Glomerular endothelial cell (primary cell): ENCODE measurements at places on chromosomes 1 and 21. TPM values are rescaled to one million over a fixed set of nuclear protein-coding genes. Genes with fewer than 3 reads are reported as not detected.

- no peak for DNase-seq
Measured at GRCh38 chr1:187999973-188000372, 1171.2 kb downstream of the PLA2G4A start.

GRCh38 chr21:44969931-44970755 lies 30.3 kb downstream of the SLX9 start:
- DNase-seq = no peak

GRCh38 chr21:45348591-45349327 lies 56.2 kb upstream of the COL18A1 start:
- no peak for DNase-seq

- no peak for DNase-seq
Measured at GRCh38 chr1:118535901-118536300, 350.9 kb upstream of the SPAG17 start.

- no peak for DNase-seq
Measured at GRCh38 chr1:41358131-41359021, 2.9 kb upstream of the FOXO6 start.

DNA sequence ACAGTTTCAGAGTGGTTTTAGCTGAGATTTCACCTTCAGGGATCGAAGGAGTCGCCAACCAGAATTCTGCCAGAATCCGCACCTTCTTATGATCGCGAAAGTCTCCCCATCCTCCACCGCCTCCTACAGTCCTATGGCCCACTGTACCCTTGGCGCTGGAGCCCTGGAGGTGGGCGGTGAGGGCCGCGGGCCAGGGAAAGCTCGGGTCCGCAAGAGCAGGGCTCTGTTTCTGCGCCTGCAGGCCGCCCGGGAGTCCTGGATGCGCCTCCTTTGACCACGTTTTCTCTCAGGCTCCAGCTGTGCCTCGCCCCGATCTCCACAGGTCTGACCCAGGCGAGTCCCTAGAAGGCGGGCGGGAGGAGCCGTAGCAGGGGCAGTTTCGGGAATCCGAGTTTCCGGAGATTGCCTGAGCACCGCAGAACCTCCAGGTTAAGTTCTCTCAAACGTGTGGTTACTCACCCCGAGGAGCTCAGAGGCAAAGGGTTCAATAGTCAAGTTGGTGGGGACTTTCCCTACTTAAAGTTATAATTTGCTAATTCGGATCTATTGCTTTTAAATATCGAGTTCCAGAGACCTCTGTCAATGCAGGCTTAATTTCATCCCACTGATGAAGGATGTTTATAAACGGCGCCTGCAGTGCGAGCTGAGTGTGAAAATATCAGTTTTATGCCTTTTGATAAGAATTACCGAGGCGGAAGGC lies 3.2 kb upstream of the LHX8 start:
- no peak for DNase-seq

DNA sequence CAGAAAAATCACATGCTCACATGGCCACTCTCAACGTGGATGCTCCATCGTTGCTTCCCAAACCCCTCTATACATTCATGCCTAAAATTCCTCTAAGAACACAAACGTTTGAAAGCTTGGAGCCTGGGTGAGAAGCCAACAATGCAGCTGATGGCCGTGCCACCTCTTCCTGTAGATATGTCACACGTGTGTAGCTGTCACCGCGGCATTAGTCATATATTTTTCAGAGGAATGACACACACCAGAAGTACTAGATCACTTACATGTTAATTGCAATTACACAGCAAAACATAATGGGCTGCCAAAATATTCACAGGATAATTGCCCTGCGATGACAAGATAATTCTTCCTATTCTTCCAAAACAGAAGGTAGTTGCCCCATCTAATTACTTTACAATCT lies 112.7 kb upstream of the BACE2 start:
- no peak for DNase-seq

- no peak for DNase-seq
Measured at GRCh38 chr1:245155272-245156040, 671 bp downstream of the KIF26B start.

GRCh38 chr1:106831511-106831910 lies 225.0 kb upstream of the PRMT6 start:
- no peak for DNase-seq

DNA sequence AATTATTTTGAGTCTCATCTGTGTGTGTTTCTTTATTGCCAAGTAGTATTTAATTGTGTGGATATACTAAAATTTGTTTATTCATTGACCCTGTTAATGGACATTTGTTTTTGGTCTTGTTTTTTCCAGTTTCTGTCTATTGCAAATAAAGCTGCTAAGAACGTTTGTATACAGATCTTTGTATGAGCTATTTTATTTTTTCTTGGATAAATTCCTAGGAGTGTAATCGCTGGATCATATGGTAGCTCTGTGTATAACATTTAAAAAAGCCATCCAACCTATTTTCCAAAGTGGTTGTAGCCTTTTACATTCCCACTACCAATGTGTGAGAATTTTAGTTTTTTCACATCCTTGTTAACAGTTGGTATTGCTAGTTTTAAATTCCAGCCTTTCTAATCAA lies 382.7 kb upstream of the USP24 start:
- DNase-seq = no peak

DNA sequence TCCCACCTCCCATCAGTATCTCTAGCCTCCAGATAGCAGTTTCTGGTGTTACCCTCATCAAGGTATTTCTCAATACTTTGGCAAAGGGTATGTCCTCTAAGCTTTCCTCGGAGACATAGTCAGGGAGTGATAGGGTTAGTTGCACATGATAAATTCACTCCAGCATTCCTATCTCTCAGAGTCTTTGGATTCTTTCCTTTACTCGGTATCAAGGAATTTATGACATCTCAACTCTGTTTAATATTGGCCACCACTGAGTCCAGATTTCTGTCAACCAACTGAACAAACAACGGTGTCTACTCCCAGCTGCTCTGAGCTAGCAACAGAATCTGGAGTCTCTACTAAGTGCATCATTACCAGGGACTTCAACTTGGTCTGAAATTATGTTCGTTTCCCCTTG lies 233.4 kb downstream of the TM2D1 start:
- no peak for DNase-seq

- no peak for DNase-seq
Measured at GRCh38 chr1:25703671-25704266, 87.2 kb downstream of the MAN1C1 start.

GRCh38 chr1:232123775-232124659 lies 497.4 kb downstream of the DISC1 start:
- peak; percentile 3 for DNase-seq

- no peak for DNase-seq
Measured at GRCh38 chr1:212938846-212939245, 11.5 kb upstream of the VASH2 start.

DNA sequence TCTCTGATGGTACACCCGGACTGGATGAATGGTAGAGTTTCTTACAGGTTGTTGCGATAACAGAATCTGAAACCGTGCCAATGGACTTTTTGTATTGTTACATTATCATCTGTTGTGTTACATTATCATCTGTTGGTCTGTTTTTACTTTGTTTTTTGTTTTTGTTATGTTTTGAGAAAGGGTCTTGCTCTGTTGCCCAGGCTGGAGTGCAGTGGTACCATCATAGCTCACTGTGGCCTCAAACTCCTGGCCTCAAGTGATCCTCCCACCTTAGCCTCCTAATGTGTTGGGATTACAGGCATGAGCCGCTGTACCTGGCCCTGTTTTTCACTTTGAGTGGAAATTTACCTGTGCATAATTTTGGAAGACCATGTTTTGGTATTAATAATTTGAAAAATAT lies 10.2 kb upstream of the PEX10 start:
- no peak for DNase-seq

- no peak for DNase-seq
Measured at GRCh38 chr1:37360011-37360410, 114.4 kb upstream of the ZC3H12A start.

GRCh38 chr1:181086926-181087325 lies 1.6 kb upstream of the IER5 start:
- no peak for DNase-seq

DNA sequence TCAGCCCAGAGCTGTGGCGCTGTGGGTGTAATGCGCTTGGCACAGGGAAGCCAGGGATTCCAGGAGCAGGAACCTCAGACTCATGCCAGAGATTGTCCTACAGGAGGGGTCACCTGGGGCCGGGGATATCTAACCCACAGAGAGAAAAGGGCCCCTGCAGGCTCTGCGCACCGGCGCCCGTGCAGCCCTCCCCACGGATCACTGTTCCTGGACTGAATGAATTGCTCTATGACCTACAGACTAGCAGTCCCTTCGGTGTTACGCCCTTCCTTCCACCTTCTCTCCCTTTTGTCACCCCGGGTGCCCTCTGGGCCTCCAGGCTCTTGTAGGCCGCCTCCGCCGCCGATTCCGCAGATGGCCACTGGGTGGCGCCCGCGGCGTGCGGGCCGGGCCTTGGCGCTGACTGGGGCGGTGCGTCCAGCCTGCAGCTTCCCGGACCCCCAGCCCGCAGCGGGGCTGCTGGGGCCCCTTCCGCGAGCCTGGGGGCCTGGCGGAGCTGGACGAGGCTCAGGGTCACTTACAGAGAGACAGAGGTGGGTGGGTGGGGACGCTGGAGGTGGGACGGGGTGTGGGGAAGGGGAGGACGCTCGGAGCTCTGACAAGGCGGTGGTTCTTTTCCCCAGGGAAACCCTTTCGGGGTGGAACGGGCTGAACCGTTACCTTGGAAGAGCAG lies 101.3 kb downstream of the IER5 start:
- no peak for DNase-seq

DNA sequence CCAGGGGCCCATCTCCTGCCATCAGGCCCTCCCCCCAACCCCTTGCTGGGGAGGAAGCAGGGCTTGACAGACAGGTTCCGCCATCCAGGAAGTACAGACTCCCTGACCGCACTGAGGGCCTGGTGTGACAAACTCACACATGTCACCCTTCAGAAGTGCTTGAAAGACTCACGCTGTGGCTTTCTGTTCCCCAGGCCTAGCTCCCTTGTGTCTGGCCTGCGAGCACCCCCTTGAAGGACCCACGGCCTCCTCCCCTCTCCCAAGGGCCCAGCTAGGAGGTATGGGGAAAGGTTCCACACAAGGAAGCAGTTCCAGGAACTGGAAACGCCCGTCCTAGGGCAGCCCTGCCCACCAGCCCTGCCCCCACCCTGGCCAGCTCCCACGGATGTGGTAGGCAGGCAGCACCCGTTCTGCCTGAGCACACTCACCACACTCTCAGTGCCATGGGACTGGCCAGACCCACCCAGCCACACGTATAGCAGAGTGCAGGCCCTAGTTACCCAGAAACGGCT lies 26.7 kb downstream of the SLC2A1 start:
- DNase-seq = no peak

DNA sequence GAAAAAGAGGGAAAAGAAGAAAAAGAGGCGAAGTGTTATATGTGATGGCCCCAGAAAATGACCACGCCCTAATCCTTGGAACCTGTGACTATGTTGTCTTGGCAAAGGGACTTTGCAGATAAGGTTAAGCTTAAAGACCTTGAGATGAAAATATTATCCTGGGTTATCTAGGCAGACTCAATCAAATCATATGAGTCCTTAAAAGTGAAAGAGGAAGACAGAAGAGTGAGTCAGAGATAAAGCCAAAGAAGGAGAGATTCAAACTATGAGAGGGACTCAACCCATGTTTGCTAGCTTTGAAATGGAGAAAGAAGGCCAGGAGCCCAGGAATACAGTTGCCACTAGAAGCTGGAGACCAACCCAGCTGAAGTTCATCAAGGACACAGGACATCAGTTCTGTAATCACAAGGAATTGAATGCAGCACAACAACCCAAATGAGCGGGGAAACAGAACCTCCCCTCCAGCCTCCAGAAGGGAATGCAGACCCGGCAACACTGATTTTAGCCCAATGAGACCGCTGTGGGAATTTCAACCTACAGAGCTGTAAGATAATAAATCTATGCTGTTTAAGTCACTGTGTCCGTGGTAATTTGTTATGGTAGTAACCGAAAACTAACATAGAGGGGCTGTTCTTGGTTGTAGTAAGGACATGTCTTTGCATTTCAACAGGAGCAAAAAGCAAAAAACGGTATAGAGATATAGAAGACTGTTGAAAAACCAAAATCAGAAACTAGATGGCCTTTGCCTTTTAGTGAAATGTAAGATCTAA lies 4.2 kb upstream of the RGS8 start:
- no peak for DNase-seq

Gene RIPK4
- total RNA-seq = 1.9 and 5.7 TPM in 2 replicates

Gene KLHDC7A
- total RNA-seq = 0.15 TPM in 1 of 2 replicates, not detected in the other

Gene LCE1B
- not detected in 2 replicates for total RNA-seq

Gene GOLT1A
- total RNA-seq = not detected in 2 replicates

Gene ILDR2
- 0.53 TPM in 1 of 2 replicates, not detected in the other for total RNA-seq

Gene TENT5C
- total RNA-seq = 0.41 and 0.92 TPM in 2 replicates

Gene CD34
- total RNA-seq = 54.0 and 307 TPM in 2 replicates

Gene MATN1
- not detected in 2 replicates for total RNA-seq

Gene OR14K1
- total RNA-seq = not detected in 2 replicates

Gene SIM2
- 0.47 and 1.7 TPM in 2 replicates for total RNA-seq

Gene NSUN4
- 16.5 and 18.8 TPM in 2 replicates for total RNA-seq

Gene DNAJC28
- total RNA-seq = 0.24 and 1.8 TPM in 2 replicates

Gene ERG
- total RNA-seq = 73.8 and 118 TPM in 2 replicates

Gene KIAA0319L
- 68.7 and 102 TPM in 2 replicates for total RNA-seq

Gene SIK1
- total RNA-seq = 0.34 and 14.8 TPM in 2 replicates
